ENCODE measurements at places on chromosomes 4 and X. TPM values are rescaled to one million over a fixed set of nuclear protein-coding genes. Genes with fewer than 3 reads are reported as not detected.

The ZNF732 gene
- total RNA-seq: 0.88 TPM

The MAGEA12 gene
- not detected for total RNA-seq

The UVSSA gene
- total RNA-seq: 11.0 TPM

The PDHA1 gene
- total RNA-seq: 110 TPM

The ADAM29 gene
- total RNA-seq: not detected

The RTL3 gene
- total RNA-seq: not detected

The AWAT2 gene
- total RNA-seq: not detected

The PRDM8 gene
- total RNA-seq: 0.40 TPM

The LRCH2 gene
- total RNA-seq: 0.12 TPM

The NLGN3 gene
- 0.08 TPM for total RNA-seq

The RBM46 gene
- total RNA-seq: not detected

The PASD1 gene
- not detected for total RNA-seq

The FREM3 gene
- total RNA-seq: not detected

The GUF1 gene
- total RNA-seq: 18.5 TPM

The SOWAHB gene
- 9.6 TPM for total RNA-seq

Measured in esophagus mucosa (tissue), 1 donor.